ENCODE measurements at places on chromosomes 2 and 18.
A peak's percentile ranks its signal among the peaks of the same experiment; 100 is the strongest.

DNA sequence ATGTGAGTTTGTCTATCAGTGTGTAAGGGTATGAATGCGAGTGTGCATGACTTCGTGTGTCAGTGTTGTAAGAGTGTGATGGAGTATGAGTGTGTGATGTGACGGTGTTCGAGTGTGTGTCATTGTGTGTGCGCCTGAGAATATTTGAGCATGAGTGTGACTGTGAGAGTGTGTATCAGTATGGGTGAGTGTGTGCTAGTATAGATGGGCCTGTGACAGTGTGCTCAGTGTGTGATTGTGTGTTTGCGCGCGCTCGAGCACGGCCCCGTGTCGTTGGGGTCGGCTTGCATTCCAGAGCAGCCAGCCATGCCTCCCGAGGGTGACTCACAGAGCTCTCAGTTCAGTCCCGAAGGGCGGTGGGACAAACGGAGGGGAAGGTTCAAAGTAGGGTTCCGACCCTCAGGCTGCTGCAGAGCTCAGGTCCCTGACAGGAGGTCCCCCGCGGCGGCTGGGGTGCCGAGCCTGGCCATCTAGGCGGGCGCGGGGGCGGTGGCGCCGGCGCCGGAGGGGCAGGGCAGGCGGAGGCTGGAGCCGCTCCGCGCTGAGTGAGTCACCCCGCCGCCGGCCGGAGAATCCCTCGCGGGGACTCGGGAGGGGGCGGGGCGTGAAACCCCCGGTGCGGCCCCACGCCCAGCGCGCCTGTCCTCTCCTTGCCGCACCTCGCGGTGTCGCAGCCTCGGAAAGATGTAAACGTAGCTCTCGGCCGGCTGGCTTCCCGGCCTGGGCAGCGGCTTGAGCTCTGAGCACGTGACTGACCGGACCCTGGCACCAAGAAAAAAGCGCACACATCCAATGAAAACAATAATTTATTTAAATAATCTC, 3.8 kb downstream of the DLX2 start:
- DNase-seq: peak; percentile 74

DNA sequence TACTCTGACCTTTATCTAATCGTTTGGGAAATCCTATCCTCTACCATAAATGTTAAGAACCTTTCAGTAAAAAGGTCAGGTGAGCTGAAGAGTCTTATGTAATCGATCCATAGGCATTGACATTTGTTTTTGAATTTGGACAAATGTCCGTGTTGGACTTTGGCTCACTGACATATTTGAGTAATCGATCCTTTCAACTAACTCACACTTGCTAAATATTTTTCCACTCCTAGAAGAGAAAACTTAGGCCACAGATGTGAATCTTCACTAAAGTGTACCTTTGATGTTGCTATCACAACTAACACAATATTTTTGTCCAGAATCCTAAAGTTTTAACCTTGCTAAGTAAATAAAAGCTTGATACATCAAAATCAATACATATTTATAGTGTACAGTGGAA, 89.5 kb downstream of the CCDC102B start:
- DNase-seq: no peak

- DNase-seq: no peak
These were observed 38.9 kb downstream of the COL3A1 start for GRCh38 chr2:189013031-189013430.

DNA sequence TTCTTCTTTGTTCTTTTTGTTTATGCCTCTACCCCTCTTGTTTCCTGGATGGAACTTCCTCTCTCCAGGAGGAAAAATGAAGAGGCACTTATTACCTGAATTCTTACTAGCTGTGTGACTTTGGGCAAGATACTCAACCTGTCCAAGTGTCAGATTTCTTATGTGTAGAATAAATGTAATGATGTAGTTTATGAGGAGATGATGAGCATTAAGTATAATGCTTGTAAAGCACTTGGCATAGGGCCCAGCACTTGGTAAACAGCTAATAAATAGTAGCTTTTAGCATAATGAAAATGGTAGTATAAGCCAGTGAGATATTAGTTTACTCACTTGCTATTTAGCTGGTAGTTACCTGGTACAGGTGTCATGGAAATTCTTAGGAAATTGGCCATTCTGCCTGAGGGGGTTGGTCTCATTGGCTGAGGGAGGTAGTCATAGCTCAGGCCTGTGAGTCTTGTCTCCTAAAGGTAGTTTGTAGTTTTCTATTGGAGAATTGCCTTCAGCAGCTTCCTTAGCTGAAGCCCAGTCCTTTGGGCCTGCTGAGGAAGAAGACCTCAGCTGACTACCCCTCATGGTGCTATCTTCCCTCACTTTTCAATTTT, 133.4 kb upstream of the NABP1 start:
- DNase-seq: no peak

- DNase-seq: no peak
These were observed 1.3 kb downstream of the CEP68 start for GRCh38 chr2:65057391-65058052.

- DNase-seq: no peak
These were observed 16.8 kb upstream of the TMEM131 start for GRCh38 chr2:98012561-98012991.

All from activated CD8-positive, alpha-beta memory T cell treated with anti-CD3 and anti-CD28 coated beads for 24 hours (primary cell).